ENCODE measurements at places on chromosomes 16 and 17. TPM values are rescaled to one million over a fixed set of nuclear protein-coding genes. Genes with fewer than 3 reads are reported as not detected.

- no peak for DNase-seq
Measured at GRCh38 chr16:27517664-27518063, 32.0 kb downstream of the GTF3C1 start.

Gene KRT28
- total RNA-seq: not detected

Gene TAC4
- total RNA-seq: not detected

GRCh38 chr17:61389670-61390478 is 9.8 kb upstream of the TBX2 start:
- peak; percentile 13 for DNase-seq

Gene AGRP
- not detected for total RNA-seq

DNA sequence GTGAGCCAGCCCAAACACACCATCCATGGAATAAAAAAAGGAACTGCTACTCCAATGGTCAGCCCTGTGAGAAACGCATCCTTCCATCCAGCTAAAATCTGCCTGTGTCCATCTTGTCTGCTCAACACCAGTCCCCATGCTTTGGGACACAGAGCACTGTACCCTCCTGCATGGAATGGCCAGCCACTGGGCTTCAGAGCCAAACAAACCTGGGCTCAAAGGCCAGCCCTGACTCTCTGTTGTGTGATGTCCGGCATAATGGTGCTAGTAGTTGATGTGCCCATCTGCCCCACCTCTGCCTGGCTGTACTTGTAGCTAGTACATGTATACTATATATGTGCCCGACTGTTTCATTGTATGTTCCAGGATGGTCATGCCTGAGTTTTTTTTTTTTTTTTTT is 77.6 kb upstream of the AMZ2 start:
- no peak for DNase-seq

GRCh38 chr17:22459331-22459952 is 767.1 kb downstream of the KCNJ18 start:
- no peak for DNase-seq

GRCh38 chr16:84065536-84066132 is 23.0 kb upstream of the SLC38A8 start:
- no peak for DNase-seq

DNA sequence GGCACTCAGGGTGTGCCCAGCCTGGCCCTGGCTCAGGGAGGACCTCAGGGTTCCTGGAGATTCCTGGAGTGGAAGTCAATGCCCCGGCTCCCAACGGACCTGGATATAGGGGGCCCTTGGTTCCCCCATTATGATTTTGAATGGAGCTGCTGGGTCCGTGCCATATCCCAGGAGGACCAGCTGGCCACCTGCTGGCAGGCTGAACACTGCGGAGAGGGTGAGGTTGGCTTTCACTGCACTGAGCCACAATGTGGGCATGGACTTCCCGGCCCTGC is 23.6 kb downstream of the USP6 start:
- no peak for DNase-seq

DNA sequence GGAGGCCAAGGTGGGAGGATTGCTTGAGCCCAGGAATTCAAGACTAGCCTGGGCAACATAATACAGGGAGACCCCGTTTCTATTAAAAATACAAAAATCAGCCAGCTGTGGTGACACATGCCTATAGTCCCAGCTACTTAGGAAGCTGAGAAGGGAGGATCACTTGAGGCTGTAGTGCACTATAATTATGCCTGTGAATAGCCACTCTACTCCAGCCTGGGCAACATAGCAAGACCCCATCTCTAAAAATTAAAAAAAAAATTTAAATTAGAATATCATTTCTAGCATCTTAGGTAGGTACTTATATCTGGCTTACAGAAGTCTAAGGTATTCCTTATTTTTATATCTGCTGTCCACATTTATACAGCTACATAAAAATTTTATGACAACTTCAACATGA is 7.5 kb upstream of the SMG8 start:
- no peak for DNase-seq

DNA sequence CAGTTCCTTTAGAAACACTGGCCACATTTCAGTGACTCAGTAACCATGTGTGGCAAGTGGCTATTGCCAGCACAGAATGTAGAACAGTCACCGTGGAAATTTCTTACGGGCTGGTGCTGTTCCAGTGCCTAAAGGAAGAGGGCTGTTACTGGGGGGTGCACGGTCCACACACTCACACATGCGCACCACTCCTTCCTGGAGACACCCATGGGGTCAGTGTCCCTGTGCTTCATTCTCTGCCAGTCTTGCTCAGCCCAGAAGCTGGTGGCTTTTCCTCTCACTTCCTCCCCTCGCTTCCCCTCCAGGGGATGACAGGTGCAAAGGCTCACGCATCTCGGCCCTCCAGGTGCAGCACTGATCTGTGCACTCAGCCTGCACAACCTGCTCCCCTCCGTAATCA is 115.6 kb downstream of the CCDC182 start:
- DNase-seq: no peak

Gene ERAL1
- total RNA-seq: 30.2 TPM

Gene SCRN2
- total RNA-seq: 32.2 TPM

DNA sequence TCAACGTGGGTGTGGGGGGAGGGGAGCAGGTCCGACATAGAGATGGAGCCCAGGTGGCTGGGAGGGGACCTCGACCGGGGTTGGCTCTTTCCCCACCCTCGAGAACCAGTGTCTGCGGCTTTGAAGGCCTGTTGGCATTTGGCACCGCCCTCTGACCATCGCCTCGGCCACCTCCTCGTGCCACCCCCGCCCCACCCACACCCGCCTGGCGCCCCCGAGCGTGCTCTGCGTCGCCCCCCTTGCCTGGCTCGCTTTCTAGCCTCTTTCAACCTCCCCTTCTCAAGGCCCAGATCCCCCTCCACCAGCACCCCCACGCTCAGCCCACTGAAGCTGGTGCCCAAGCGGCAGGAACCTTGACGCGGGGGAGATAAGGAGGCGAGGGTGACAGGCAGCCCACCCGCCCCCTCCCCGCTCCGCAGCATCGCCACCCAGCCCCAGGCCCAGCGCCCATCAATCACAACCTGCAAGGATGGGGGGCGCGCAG is 619 bp downstream of the CACNB1 start:
- no peak for DNase-seq

Gene LRRC37A
- 1.5 TPM for total RNA-seq

GRCh38 chr16:75413951-75414350 is 19.4 kb downstream of the CFDP1 start:
- DNase-seq: no peak

DNA sequence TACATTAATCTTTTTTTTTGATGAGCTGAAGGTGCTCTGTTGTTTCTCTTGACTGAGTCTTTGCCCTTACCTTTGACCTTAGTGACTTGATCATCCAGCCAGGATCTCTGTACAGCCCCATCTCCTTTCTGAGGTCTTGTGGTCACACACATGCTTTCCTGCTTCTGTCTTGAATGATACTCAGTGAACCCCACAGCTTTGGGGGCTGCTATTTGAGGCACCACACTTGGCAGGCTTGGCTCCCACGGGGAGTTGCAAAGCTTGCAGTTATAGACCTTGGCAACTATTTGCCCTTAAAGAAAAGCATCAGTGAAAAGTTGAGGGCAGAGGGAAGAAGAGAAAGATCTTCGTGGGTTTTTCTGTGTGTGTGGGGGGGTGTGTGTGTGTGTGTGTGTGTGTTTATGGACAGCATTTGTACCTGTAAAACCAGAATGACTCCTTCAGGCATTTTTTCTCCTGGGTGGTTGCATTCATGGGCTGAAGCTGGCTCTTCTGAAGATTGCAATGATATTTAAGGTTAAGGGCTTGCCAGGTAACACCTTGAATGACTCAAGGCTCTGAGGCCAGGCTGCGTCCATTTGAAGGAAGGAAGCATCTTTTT is 101.6 kb downstream of the MSI2 start:
- DNase-seq: no peak

Gene CCL4
- 2.3 TPM for total RNA-seq

DNA sequence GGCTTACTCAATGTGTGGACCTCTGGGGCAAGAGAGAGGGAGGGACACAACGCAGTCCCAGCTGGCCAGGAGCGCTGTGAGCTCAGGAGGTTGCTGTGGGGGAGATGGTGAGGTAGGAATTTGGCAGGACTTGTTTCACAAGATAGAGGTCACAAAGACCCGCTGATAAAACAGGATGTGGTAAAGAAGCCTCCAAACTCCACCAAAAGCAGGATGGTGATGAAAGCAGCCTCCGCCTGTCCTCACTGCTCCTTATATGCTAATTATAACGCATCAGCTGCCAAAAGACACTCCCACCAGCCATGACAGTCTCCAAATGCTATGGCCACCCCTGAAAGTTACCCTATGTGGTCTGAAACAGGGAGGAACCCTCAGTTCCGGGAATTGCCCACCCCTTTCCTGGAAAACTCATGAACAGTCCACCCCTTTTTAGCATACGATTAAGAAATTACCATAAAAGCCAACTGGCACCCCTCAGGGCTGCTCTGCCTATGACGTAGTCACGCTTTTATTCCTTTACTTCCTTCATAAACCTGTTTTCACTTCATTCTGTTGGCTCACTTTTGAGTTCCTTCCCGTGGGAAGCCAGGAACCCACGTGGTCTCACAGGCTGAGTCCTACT is 5.3 kb upstream of the EIF4A3 start:
- no peak for DNase-seq

Gene ZPBP2
- total RNA-seq: not detected

Gene CAPNS2
- total RNA-seq: 0.24 TPM

DNA sequence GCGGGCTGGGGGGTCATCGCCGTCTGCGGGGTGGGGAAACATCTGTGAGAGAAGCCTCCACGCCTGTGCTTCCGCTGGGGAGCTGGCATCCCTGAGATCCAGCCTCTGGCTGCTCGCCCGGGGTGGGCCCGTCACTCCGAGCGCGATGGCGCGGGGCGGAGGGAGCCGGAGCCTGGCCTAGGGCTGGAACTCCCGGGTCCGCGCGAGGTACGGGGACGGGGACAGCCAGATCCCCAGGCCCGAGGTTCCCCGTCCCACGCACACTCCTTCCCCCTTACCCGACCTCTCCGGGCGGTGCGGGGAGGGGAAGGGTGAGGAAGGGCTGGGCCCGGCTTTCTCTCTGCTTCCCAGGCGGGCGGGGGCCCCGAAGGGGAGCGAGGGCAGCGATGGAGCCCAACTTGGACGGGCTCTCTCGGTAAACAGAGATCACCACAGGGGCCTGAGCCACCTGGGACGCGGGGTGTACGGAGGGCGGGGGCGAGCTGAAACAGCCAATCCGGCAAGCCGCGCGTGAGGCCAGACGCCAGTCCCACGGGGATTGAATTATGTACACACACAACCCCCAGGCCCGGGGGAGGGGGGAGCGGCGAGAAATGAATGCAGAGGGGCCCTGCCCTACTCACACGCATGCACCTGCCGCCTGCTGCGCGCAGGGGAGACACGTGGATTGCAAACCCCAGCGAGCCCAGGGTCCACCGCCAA is at the start of gene SLC16A11:
TSS of gene SLC16A11 (minus strand) at position 596 of the 702 bp plus-strand sequence. CDS start at position 17, 579 bp downstream.
- peak; percentile 75 for DNase-seq

GRCh38 chr16:23682181-23682580 is 3.5 kb downstream of the PLK1 start:
- DNase-seq: no peak

GRCh38 chr16:19841184-19841583 is 43.5 kb downstream of the GPRC5B start:
- no peak for DNase-seq

DNA sequence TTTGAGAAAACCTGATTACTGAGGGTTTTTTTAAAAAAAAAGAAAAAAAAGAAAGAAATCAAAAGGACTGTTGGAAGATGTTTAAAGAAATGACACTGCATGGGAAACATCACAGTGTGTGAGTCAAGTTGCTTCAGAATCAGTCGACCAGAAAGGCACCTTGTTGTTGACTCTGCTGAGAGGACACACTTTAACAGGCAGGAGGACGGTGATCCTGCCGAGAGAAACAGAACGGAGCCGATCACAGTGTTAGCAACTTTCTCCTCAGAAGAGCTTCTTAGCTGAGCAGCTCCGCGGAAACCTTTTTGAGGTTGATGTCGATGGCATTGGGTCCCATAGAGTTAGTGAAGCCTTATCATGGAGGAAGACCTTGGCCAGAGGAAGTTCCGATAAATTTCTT is 538.7 kb downstream of the RBFOX1 start:
- DNase-seq: no peak

Gene MTMR4
- total RNA-seq: 11.6 TPM

Gene CX3CL1
- 13.7 TPM for total RNA-seq

DNA sequence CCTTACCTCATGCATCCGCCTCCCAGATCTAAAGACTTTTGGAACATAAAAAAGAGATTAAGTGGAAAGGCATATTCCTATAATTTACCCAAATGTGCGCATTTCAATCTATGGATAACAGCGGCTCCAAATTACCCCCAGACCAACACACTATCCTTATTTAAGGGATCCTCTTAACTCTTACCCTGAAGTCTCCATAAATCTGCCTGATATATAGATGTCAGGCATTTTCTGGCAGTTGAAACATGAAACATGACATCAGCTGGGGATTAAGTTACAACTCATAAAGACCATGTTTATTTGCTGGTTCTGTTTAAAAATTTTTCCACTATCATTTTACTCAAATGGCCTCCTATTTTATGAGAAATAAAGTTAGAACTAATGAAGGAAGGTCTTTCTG is 478.5 kb upstream of the SALL1 start:
- DNase-seq: no peak

DNA sequence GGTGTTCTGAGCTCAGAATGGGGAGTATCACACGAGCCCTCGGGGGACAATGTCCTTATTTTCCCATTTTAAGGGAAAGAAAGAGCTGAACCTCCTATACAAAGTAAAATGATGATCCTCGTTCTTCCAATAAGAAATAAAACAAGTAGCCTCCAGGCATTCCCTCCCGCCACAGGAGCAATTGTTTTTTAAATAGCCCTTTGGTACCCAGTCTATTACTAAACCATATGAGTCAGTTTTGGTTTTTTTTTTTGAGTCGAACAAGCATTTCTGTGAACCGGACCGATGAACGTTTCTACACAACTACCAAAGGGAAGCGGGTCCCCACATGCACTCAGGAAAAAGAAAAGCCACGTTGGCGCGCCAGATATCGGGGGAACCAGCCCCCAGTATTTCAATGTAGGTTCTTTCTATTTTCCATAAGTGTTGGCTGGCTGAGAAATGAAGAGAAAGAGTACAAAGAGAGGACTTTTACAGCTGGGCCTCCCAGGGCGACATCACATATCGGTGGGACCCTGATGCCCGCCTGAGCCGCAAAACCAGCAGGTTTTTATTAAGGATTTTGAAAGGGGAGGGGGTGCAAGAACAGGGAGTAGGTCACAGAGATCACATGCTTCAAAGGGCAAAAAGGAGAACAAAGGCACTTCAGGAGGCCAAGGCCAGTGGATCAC is 3.8 kb upstream of the DCXR start:
- no peak for DNase-seq

Gene ZNF276
- 11.9 TPM for total RNA-seq

GRCh38 chr17:76995387-76996105 is 127.3 kb downstream of the MGAT5B start:
- no peak for DNase-seq

Gene SLFN13
- total RNA-seq: 7.5 TPM

- DNase-seq: no peak
Measured at GRCh38 chr17:39772415-39772814, 34.7 kb downstream of the GRB7 start.

- DNase-seq: no peak
Measured at GRCh38 chr17:5821803-5822202, 237.5 kb upstream of the NLRP1 start.

GRCh38 chr17:35082073-35082657 is 18.7 kb upstream of the RFFL start:
- DNase-seq: no peak

Measured in left cardiac atrium (tissue), 4 donors.